Central memory CD8-positive, alpha-beta T cell (primary cell): ENCODE measurements at places on chromosomes 4 and X.

- no peak for DNase-seq
Observed at GRCh38 chrX:74408304-74408703, 13.0 kb upstream of the SLC16A2 start.

DNA sequence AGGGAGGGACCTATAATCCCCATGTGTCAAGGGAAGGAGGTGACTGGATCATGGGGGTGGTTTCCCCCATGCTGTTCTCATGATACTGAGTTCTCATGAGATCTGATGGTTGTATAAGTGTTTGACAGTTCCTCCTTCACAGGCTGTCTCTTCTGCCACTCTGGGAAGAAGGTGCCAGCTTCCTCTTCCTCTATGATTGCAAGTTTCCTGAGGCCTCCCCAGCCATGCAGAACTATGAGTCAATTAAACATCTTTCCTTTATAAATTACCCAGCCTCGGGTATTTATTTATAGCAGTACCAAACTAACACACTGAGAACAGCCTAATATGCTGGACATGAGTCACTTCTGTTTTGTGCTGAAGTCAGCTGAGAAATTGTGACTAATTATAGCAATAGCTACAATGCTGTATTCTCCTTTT lies 656.9 kb upstream of the CPEB2 start:
- DNase-seq, result no peak

GRCh38 chr4:89312066-89312465 lies 4.5 kb upstream of the GPRIN3 start:
- DNase-seq, result no peak

GRCh38 chrX:22081475-22082092 lies 49.5 kb downstream of the PHEX start:
- DNase-seq, result peak; percentile 21

- no peak for DNase-seq
Observed at GRCh38 chr4:72857216-72857615, 212.3 kb downstream of the COX18 start.

DNA sequence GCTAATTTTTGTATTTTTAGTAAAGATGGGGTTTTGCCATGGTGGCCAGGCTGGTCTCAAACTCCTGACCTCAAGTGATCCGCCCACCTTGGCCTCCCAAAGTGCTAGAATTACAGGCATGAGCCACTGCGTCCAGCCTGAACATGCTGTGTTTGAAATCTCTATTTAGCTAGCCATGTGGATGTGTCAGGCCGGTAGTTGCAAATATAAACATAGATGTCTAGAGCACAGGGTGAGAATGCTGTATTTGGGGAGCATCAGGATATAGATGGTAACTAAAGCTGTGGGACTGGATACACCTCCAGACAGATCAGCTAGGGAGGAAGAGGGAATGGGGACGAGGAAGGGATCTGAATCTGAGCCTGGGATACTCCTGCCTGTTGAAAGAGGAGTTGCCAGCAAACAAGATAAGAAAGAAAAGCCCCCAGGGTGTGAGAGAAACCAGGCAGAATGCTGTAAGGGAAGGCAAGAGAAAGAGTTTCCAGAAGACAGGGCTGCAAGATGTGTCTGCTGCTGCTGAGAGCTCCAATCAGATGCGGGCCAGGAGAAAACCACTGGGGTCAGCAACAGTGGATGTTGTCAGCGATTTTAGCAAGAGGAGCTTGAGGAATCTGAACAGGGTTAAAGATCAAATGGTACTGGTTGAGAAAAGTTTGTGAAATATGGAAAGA lies 177.4 kb downstream of the PALLD start:
- no peak for DNase-seq

GRCh38 chr4:182585321-182585720 lies 331.9 kb downstream of the DCTD start:
- DNase-seq, result no peak

GRCh38 chr4:5874811-5875449 lies 18.0 kb downstream of the CRMP1 start:
- no peak for DNase-seq

GRCh38 chrX:103415068-103415467 lies 38.7 kb downstream of the BEX3 start:
- DNase-seq, result no peak

DNA sequence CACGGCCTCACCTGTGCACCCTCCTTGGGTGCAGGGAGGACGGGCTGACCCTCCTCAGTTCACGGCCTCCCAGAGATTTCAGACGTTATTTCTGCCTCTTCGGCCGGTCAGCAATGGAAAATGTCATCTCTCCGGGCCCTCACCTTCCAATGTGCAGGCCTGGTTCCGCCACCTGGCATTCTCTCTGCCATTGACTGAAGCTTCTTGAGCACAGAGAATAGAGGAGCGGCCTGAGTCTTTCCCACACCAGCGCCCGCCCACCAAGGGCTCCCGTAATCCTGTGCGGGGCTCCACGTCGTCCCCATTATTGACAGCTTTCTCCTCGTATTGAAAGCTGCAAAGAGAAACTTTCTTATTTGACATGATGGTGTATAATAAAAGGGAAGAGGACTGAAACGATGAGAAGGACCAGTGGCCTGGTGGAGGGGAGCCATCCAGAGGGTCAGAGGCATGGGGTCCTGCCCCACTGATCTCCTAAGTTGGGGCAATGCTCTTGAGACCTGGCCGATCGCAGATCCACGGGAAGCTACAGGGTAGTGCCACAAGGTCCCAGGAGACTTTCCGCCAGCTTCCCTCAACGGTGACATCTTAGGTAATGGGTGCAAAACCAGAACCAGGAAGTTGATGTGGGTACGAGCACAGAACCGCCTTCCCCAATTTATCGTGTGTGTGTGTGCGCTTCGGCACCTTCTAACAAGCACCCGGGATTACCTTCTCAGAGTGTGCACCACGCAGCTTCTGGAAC lies 20.6 kb downstream of the HTRA3 start:
- no peak for DNase-seq

- DNase-seq, result no peak
Observed at GRCh38 chr4:85790582-85790981, 315.6 kb downstream of the ARHGAP24 start.

- no peak for DNase-seq
Observed at GRCh38 chr4:81211956-81212355, 3.1 kb downstream of the PRKG2 start.

GRCh38 chrX:24019448-24019847 lies 7.5 kb downstream of the KLHL15 start:
- no peak for DNase-seq

- no peak for DNase-seq
Observed at GRCh38 chr4:184331268-184331995, 113.8 kb upstream of the ENPP6 start.

- DNase-seq, result no peak
Observed at GRCh38 chr4:1839282-1839681, 16.7 kb downstream of the LETM1 start.

DNA sequence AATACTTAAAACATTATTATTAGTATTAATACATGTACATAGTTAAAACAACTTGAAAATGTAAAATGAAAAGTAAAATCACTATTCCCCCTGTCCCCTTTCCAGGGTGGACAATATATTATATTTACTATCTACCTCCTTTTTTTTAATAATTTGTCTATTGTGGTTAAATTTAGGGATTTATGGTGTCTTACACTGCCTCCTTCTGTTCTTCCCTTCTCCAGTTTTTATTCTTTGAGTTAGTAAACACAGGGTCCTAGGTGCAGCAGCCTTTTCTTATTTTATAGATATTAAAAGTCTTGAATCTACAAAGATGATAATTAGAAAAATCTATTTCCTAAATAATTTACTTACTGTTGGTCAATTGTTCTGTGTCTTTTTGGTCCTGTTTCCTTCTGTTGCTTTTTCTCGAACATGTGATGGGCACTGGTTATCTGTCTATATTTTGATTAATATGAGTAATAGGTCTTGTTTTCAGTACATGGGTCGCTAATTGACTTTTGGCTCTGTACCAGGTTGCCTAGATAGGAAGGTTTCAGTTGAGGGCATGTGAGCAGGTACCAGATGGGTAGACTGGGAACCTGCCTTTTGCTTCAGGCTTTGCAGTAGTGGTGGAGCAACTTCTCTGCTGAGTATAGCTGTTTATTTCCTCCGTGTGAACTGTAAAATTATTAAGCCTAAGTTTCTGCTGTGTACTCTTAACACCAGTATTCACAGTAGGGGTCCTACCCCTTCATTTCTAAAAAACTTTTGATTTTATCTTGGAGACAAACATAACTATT lies 1.1 kb downstream of the NUDT9 start:
- no peak for DNase-seq
